Natural killer cell treated with Interleukin-12 subunit alpha and Interleukin-12 subunit beta and Interleukin-15 and Interleukin-18, amount 100 ng/mL, for 72 hours (primary cell): ENCODE measurements at places on chromosomes 6 and 20. TPM values are rescaled to one million over a fixed set of nuclear protein-coding genes. Genes with fewer than 3 reads are reported as not detected.

- DNase-seq, result no peak
Measured at GRCh38 chr20:50259705-50260478, 69.3 kb downstream of the CEBPB start.

DNA sequence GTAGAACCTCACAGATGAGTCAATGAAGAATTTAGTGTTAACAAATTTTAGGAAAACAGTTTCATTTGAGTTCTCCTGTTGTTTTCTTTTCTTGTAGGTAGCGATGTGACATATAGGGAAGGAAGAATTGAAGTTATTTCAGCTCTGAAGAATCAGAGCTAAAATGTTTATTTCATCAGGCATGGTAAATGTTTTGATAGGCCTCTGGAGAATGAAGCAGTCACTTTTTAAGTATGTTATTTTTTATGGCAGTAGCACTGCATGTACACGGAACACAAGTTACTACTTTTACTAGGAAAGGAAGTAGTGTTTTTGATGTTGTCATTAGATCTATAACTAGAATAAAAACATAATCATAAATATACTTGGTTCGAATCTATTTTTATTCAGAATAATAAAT is 1357.3 kb upstream of the CITED2 start:
- DNase-seq, result no peak

DNA sequence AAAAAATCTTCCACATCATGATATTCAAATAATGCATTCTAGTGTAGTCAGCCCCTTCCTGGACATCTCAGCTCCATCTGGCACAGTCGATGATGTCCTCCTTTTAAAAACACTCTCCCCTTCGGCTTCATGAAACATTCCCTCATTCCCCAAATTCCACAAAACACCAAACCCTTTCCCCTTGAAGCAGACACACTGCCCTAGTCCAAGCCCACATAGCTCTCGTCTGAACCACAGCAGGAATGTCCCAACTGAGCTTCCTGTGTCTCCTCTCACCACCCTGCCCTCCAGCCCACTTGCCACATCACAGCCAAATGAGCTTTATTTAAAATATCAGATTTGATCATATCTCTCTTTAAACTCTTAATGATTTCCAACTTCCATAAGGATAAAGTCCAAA is 106.4 kb upstream of the CARMIL1 start:
- DNase-seq, result no peak

DNA sequence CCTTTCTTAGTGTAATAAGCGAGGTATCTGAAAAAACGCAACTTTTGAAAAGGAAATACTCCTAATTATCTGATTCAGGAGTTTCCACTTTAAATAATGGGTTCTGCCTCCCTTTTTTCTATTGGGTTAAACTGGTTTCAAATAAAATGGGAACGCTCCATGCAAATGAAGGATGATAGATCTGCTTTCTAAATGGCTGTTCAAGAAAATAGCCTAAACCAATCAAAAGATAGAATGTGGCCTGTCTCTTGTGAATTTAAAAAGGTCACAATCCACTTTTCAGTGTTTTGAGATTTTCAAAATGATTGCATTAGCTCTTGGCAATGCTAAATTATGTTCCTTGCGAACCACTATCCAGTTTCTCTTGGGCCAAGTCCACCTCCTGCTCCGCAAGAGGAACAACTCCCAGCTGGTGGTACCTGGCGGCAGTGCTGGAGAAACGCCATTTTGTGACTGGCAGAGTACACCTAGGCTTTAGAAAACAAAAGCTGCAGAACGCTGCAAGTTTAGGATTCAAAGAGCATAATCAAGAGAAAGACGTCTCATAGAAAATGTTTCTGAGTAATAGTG is 56.7 kb downstream of the TRIM38 start:
- no peak for DNase-seq

The PXMP4 gene
- 9.3 TPM for total RNA-seq

- no peak for DNase-seq
Measured at GRCh38 chr6:50889935-50890334, 71.3 kb downstream of the TFAP2B start.

The SLC2A10 gene
- 0.64 TPM for total RNA-seq

DNA sequence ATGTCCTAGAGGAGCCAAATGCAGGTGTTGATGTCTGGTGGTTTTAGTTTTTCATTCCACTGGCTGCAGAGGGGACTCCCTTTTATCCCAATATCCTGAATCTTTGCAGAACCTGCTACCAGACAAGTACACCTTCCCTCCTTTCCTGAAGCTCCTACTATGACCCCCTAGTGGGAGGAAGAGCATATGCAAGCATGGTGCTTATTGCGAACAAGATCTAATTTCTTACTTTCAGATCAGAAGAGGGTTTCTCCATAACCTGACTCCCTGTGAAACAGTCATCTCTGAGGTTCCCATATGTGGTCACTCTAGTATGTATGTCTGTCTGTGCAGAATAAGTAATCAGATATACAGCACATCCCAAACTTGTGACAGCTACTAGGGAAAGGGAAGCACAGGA is 277.2 kb downstream of the ARHGAP18 start:
- DNase-seq, result no peak

GRCh38 chr6:108673602-108674001 is 112.9 kb downstream of the FOXO3 start:
- DNase-seq, result no peak

GRCh38 chr6:30007132-30007764 is 53.8 kb upstream of the POLR1H start:
- peak; percentile 64 for DNase-seq

DNA sequence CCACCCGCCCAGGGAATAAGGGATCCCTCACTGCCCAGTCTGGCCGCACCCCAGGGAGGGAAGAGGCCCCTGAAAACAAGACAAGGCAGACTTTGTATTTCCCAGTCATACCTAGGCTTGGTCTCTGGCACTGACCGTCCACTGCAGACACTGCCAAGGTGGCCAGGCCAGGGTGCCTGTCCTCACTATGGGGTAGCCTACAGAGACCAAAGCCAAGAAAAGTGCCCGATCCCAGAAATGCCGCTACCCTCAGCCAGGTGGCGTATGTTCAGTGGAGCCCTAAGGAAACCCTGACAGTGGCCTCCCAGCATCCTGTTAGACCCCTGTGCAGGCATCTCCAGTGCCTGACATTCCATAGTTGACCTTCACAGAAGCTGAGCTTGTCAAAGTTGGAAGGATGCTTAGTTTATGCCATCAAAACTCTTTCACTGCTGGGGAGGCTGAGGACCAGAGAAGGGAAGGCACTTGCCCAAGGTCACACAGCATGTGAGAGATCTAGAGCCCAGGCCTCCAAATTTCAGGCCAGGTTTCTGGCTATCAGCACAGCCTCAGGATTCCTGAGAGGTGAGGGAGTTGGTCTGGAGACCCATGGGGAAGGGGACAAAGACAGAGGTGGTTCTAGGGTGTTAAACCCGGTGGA is 2.5 kb downstream of the SCRT2 start:
- no peak for DNase-seq

DNA sequence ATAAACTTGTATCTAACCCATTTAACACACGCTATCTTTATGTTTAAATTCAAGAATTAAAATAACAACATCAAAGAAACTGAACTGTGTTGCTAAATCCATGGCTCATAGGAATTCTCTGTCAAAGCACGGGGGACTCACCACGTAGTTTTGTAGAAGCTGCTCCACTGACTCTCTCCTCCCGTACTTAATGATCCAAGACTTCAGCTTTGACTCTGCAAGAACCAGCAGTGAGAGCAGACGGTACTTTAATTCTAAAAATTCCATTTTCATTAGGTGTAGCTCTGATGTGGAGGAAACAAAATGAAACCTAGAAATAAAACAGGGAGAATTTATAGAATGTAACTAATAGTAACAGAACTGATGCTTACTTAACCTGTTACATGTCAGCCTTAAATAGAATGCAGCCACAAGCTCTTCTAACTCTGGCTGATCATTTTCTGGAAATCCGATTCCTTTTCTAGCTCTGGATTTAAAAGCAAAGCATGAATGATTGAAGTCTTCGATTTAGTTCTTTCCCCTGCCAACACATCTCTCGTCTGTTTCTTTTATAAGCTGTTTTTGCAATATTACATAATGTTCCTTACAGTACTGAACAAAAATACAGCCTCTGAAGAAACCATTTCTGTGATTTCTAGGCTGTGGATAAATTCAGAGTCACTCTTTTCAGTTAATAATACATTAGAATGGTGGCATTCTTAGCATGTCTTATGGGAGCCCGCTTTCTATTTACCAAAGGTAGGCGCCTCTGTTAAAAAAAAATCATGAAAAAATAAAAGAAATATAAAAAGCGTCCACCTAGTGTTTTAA is 165.5 kb downstream of the SYNE1 start:
- DNase-seq, result no peak

GRCh38 chr20:3846740-3847428 is at the start of gene MAVS:
Gene MAVS, plus strand, starts transcription at chr20:3846834. Its CDS starts 7,791 bp downstream, at chr20:3854625.
- peak; percentile 92 for DNase-seq

The MTFR2 gene
- 26.1 TPM for total RNA-seq

The ALDH5A1 gene
- total RNA-seq, result 3.1 TPM

GRCh38 chr6:2245877-2246863 is 765 bp upstream of the GMDS start:
- DNase-seq, result no peak

The PCNA gene
- total RNA-seq, result 377 TPM

GRCh38 chr6:3871515-3871914 is 22.3 kb downstream of the FAM50B start:
- no peak for DNase-seq

- no peak for DNase-seq
Measured at GRCh38 chr6:2764610-2765165, 505 bp upstream of the WRNIP1 start.

- DNase-seq, result no peak
Measured at GRCh38 chr6:90390379-90390778, 93.7 kb upstream of the BACH2 start.

The B3GALT4 gene
- total RNA-seq, result 11.2 TPM

GRCh38 chr6:127458222-127458621 is 967 bp downstream of the KIAA0408 start:
- DNase-seq, result no peak

GRCh38 chr20:9912858-9913434 is 74.1 kb upstream of the PAK5 start:
- DNase-seq, result no peak

The LAMA4 gene
- total RNA-seq, result not detected

DNA sequence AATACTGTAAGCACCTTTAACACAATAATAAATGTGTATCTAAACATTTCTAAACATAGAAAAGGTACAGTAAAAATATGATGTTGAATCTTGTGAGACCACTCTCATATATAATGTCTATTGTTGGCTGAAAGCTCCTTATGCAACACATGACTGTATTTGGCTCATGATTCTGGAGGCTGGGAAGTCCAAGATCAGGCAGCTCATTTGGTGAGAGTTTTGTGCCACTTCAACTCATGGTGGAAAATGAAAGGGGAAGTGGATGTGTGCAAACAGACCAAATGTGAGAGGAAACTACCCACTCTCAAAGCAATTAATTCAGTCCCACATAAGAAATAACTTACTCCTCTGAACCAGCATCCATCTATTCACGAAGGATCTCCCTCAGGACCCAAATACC is 257.7 kb upstream of the OPRM1 start:
- no peak for DNase-seq

DNA sequence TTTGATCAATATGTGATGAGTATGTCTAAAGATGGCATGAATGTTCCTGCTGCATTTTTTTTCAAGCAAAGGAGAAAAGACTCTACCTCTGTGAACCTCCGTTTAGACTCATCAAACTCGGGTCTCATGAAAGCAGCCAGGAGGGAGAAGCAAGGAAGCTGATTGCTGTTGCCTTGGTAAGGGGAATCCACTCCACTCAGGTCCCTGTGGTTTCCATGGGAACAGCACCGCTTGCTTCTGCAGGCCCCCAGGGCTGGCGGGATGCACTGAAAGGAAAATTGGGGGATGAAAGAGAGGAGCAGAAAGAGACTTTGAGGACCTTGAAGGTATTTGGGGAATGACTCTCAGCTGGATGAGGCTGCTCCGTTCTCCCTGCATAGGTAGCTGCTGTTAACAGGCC is 249.6 kb upstream of the RIN2 start:
- DNase-seq, result no peak

The FAM209B gene
- 1.5 TPM for total RNA-seq

The EDN3 gene
- not detected for total RNA-seq

DNA sequence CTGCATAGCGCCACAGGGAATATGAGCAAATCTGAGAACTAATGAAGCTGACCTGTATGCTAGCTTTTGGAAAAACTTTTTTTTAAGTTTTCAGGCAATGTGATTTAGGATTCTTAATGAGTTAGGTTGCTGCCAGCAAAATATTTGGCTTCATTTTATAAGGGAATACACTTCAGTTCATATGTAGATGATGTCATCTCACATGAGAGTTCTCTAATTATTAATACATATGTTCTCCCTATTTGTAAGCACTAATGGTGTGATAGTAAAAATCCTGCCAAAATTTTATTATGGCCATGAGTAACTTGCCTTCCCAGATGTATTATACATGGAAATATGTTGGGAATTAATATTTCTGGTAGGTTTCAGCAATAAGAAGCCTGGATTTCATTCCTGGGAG is 573.8 kb downstream of the EPM2A start:
- no peak for DNase-seq

GRCh38 chr6:130412556-130413290 is 46.9 kb downstream of the TMEM200A start:
- no peak for DNase-seq

DNA sequence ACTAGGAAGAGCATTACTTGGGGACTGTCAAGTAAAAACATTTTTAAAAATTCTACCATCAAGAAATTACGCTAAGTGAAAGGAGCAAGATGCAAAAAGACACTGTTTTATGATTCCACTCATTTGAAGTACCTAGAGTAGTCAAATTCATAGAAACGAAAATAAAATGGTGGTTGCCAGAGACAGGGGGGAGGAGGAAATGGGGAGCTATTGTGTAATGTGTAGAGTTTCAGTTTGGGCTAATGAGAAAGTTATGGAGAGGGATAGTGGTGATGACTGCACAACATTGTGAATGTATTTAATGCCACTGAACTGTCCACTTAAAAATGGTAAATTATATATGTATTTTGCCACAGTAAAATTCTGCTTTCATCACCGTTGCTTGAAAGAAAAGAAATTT is 83.8 kb downstream of the UST start:
- DNase-seq, result no peak

The ACTL10 gene
- total RNA-seq, result 1.7 TPM

DNA sequence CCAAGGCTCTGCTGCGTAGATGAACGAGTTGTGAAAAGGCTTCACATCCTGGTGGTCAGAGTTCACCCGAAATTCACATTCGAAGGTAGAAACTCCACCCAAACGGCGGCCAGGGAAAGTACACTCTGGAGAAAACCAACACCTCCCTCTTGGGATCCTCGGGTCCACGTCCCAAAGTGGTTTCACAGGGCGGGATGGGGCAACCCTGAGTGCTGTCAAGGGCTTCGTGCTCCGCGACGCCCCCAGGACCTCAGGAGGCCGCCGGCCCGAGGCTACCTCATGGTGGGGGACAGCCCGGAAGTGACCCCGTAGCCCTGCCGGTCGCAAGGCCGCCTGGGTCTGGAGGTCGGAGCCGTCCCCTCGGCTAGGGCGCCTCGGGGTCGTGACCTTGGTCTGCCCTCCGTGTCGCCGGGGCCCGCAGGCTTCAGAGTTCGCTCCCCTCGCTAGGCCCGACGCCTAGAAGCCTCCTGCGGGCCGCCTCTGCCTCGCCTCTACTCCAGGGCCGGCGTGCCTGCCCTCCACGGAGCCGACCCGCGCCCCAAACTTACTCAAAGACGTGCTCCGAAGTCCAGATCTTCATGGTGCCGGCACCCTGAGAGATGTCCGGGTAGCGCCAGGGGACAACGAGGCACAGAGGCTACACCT is at the start of gene PRELID3B:
PRELID3B (minus strand) TSS at position 636 of the 645 bp plus-strand sequence; CDS start at position 580, 56 bp downstream.
- peak; percentile 67 for DNase-seq

- no peak for DNase-seq
Measured at GRCh38 chr6:135423649-135424128, 73.9 kb downstream of the AHI1 start.

The MOG gene
- total RNA-seq, result not detected

GRCh38 chr6:80523531-80523997 is 417.1 kb downstream of the BCKDHB start:
- no peak for DNase-seq

The RAB44 gene
- 4.1 TPM for total RNA-seq
